Activated CD4-positive, alpha-beta T cell treated with anti-CD3 and anti-CD28 coated beads for 24 hours (primary cell): ENCODE measurements at places on chromosomes 11 and 22.

DNA sequence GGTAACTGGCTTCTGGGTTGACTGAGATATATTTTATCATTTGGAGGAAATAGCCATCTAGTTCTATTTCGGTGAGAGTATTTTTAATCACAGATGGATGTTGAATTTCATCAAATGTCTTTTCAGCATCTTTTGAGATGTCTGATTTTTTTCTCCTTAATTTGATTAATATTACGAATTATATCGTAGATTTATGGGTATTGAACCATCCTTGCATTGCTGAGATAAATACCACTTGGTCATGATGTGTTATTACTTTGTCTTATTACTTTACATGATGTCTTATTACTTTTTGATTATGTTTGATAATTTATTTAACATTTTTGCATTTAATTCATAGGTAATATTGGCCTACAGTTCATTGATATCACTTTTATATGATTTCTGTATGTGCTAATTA is 78.8 kb upstream of the PARVA start:
- no peak for DNase-seq

DNA sequence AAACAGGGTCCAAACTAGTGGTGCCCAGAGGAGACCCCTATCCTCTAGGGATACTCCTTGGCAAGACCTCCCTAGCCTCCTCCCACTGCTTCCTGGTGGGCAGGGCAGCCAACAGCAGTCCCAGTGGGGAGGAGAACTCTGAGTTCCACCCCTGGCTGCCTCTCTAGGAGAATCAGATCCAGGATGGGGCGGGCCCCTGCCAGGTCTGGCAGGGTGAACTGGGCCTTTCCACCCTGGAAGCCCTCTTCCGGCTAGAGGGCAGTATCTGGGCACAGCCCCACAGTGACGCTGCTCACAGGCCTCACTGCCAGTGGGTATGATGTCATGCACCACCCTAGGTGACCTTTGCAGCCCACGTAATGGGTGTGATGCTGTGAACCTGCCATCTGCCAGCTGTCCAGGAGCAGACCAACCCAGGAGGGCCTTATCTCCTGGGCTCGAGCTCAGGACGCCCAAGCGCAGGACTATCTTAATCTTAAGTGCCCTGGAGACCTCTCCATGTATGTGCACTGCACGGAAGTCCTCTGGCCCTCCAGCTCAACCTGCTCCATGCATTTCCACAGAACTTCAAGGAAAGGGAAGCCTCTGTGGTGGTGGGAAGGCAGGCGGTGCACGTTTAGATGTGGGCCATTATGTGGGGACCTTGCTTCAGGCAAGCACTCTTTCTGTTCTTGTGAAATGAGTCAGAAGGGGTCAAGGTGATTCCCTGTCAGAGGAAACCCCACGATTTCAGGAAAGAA is 31.8 kb upstream of the FCHSD2 start:
- DNase-seq: no peak

DNA sequence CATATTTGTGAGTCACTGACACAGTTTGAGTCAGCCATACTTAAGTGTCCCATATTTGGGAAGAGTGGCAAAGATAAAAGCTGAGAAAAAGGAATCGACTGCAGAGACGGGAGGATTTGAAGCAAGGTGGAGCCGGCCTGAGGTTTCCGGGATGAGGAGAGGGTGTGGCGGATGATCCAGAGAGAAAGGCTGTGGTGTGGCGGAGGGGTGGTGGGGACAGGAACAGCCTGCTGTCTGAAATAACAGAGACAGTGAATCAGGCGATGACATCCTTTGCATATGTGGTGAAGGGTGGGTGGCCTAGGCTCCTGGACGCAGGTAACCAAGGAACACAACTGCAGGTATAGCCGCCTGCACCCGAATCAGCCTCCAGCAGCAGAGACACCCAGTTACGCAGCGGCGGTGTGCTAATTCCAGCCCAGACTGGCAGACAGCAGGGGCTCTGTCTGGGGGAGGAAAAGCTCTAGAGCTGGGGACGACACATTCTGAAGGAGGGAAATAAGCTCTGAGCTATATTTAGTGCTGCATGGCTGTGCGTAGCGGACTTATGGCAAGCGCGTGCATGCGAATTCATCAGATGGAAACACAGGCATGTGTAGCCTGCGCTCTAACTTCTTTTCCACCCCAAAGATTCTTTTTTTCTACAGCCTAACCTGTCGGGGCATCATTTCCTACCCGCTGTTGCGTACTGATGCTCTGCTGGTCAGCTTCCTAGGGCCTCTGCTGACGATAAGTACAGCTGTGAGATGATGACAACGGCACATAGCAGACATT is 62.7 kb upstream of the BARX2 start:
- DNase-seq: no peak

DNA sequence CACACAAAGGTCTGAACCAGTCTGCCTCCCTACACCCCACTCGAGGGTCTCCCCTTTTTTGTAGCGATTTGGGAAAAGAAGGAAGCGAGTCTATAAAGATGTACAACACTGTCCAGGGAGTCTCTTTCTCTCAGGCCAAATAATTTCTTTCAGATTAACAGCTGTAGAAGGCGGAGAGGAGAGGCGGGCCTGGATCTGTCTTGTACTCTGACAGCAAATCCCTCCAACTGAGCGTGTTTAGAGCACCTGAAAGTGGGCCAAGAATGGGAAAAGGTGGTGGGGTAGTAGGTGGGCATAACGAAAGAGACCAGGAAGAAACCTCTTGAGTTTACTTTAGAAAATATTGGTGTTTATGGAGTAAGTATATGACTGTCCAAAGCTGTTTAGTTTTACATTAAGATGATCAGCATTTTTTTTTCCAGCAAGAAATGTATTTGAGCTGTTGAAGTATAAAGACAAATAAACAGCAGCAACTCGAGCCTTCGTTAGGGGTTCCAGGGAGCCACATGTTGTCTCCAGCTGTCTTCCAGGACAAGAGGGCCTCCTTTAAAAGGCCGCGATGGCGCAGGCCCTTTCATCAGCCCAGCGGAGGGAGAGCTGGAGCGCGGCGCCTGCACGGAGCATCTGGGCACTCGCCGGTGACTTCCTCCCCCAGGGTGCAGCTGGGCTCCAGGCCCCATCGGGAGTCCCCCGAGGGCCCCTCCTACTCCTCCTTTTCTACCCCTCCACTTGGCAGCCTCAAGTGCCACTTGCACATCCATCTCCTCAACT is 34.9 kb downstream of the SCUBE1 start:
- no peak for DNase-seq

DNA sequence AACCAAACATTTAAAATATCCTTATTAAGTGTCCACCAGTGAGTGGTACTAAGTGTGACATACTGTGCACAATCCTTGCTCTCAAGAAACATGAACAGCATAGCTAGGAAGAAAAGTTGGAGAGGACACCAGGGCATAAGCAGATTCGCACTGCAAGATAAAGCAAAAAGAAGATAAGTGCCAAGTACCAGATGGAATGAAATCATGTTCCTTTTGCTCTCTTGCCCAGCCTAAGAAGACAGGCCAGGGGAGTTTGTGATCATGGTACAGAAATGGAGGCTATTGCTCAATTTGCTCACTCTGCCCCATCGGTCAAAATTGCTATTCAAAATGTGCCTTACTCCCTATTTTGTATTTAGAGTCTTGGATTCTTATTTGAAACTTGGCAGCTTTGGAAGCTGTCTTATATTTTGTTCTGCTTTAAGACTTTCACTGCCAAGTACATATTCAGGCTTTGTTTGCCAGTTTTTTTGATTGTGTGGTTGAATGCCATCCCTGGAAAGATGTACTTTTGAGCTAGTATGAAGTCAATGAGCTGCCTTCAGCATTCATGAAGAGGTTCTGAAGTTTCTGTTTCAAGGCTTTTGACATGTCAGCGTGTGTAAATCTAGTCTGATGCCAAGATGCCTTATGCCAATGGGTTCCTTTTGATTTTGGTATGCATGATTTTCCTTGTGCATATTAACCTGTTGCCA is 90.3 kb downstream of the PAX6 start:
- no peak for DNase-seq

DNA sequence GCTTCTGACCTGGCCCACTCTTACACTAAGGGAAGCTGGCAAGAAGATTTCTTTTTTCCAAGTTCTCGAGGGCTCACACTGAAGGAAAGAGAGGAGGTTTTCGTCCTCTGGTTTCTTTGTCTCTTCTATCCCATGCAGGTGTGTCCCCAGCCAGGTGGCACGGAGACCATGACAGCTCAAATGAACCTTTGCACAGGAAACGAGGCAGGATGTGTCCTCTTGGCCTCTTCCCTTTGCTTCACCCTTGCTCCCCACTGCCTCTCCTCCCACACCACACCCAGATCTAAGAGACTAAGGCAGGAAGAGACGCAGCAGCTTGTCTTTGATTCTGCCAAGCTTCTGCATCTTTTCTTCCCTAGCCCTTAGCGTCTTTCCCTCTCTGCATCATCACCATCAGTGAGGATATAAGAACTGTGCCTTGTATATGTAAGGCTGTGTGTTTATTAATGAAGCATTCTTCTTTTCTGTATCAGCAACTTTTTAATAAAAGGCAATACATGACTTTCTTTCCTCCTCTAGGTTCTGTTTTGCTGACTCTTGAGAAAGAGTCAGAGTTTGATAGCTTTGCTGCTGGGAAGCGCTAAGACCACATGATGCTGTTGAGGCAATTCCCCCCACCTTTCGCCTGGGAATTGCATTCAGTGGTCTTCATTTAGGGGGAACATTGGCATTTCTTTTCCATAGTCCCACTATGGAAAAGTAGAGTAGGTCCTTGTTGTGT is 56.0 kb upstream of the PARVA start:
- no peak for DNase-seq

GRCh38 chr11:67371189-67371910 is 2.0 kb downstream of the CLCF1 start:
- no peak for DNase-seq

DNA sequence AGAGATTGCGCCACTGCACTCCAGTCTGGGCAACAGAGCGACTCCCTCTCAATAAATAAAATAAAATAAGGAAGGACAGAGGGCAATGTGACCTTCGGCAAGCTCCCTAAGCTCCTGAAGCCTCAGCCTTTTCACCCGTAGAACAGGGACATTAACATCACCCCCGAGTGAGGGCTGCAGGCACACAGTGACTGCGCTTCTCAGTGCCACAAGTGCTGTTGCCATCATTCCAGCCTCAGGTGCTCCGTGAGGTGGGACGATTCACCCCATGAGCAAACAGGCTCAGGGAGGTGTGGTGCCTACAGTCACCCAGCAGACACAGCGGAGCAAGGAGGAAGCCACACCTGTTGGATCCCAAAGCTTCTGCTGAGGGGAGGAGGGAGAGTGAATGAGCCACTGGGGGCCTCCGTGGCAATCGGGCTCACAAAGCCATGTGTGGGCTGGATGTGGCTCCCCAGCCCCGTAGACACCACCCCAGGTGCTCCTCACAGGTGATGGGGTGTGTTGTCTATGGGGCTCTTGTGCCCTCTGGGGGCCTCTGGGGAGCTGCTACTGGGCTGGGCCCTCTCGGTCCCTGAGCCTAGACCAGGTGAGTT is 9.1 kb upstream of the TCF20 start:
- no peak for DNase-seq

GRCh38 chr11:121586750-121587149 is 134.0 kb upstream of the SORL1-AS1 start:
- no peak for DNase-seq

GRCh38 chr11:92977401-92977800 is 8.0 kb downstream of the MTNR1B start:
- no peak for DNase-seq

DNA sequence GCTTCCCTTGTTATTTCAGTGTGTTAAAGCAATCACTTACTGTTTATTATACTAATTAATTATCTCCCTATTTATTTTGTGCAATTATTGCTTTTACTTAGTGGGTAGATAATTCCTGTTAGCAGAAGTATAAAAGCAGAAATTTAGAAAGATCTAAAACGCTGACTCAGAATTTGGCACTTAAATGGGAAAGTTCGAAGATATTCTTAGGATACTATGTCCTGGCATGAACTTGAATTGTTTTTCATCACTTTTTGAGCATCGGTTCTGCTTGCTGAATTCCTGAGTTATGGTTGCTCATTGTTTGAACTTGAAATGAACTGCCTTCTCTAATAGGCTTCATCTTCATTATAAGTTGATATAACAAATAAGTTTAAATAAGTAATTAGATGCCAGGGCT is 325.4 kb downstream of the JRKL start:
- no peak for DNase-seq

DNA sequence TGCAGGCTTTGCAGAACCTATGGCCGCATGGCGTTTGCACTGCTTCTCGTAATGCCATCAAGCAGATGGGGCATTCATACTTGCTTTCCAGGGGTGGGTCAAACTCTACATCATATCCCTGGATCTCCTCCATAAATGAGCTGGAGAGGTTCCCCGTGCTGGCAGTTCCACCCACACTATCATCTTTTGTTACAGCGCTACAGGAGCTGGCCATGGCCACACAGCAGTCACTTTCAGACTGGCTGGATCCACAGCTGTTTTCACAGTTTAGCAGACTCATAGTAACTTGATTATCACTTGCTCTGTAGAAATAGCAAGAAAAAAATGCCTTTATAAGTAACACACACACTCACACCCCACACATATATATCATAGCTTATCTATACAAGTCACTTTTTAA is 8.8 kb downstream of the TRAF6 start:
- no peak for DNase-seq

DNA sequence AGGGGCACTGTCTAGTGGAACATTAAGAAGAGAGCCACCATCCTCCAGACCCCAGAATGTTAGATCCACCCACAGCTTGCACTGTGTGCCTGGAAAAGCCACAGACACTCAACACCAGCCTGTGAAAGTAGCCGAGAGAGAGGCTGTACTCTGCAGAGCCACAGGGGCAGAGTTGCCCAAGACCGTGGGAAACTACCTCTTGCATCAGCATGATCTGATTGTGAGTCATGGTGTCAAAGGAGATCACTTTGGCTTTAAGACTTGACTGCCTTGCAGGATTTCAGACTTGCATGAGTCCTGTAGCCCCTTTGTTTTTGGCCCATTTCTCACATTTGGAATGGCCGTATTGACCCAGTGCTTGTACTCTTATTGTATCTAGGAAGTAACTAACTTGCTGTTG is 115.9 kb upstream of the CCDC179 start:
- DNase-seq: no peak

GRCh38 chr11:17333799-17334586 is 17.6 kb upstream of the NCR3LG1 start:
- DNase-seq: no peak

GRCh38 chr11:690738-691633 is 4.0 kb downstream of the DEAF1 start:
- no peak for DNase-seq

DNA sequence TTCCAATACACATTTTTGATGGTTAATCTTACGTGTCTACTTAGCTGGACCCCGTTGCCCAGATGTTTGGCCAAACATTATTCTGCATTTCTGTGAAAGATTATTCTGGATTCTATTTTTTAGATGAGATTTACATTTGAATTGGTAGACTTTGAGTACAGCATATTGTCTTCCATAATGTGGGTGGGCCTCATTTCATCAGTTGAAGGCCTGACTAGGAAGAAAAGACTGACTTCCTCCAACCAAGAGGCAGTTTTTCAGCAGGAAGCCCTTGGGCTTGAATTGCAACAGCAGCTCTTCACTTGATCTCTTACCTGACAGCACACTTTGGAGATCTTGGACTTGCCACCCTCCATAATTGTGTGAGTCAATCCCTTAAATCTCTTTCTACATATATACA is 58.7 kb downstream of the FDX1 start:
- DNase-seq: no peak
